ENCODE measurements at places on chromosomes 5 and 9.
A peak's percentile ranks its signal among the peaks of the same experiment; 100 is the strongest.

GRCh38 chr5:143758015-143758414, 53.9 kb upstream of the HMHB1 start:
- no peak for DNase-seq

GRCh38 chr9:97075289-97075985, 36.5 kb upstream of the CTSV start:
- DNase-seq: no peak

DNA sequence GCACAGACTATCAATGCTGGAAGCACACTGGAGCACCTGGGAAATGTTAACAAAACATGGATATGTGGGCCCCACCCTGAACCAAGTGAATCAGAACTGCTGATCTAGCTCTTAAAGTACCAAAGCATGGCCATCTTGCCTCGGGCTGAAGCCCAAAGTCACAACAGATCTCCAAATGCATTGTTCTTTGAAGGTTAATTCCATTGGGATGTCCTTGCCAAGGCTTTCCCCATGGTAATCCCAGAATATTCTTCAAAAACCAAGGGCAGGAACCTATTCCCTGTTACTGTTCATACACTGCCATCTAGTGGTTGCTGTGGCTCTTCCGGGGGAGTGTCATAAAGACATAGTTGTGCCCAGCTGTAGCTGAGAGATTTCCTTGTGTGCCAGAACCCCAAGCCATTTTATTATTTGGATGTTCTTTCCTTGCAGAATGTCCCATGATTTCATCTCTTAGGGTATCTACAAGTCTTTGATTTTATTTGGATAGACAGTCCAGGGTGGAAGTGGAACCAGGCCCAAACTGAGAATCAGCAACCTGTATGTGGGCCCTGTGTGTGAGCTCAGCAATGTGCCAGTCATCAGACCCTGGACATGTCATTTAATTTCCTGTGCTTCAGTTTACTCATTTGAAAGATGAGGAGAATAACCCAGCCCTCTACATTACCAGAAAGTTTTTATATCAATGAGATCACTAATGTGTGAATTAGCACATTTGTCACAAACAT, 290.0 kb downstream of the ACTL7B start:
- peak; percentile 38 for DNase-seq

DNA sequence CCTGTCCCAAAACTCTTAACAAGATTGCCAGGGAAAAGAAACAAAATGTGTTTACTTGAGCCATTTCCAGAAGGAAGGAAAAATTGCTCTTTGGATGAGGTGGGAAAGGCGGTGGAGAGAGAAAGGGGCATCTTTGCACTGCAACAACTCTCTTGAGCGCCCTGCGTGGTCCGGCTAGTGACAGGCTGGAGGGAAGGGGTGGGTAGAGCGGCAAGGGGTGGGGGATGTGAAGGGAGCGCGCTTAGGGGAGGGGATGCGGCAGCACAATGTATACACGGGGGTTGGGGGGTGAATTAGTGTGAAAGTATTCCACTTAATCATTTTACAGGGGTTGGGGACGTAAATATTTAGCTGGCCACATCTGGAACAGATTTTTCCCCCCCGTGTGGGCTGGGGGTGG, 1.3 kb downstream of the FGF10 start:
- no peak for DNase-seq

GRCh38 chr5:153985498-153985897, 53.2 kb downstream of the FAM114A2 start:
- no peak for DNase-seq

- DNase-seq: no peak
Measured at GRCh38 chr5:67286006-67286405, 89.4 kb upstream of the CD180 start.

GRCh38 chr9:136051453-136051836, 43.6 kb downstream of the NACC2 start:
- DNase-seq: no peak

- no peak for DNase-seq
Measured at GRCh38 chr9:4689687-4690104, 10.3 kb downstream of the CDC37L1 start.

GRCh38 chr5:180126716-180127681, 55.4 kb upstream of the RNF130 start:
- no peak for DNase-seq

GRCh38 chr9:104069288-104069687, 24.8 kb upstream of the SMC2 start:
- no peak for DNase-seq

- no peak for DNase-seq
Measured at GRCh38 chr5:106766916-106767315, 903.8 kb downstream of the EFNA5 start.

- no peak for DNase-seq
Measured at GRCh38 chr5:146710348-146710747, 168.2 kb downstream of the PPP2R2B start.

GRCh38 chr5:71703941-71704340, 15.1 kb upstream of the CARTPT start:
- no peak for DNase-seq

- DNase-seq: no peak
Measured at GRCh38 chr5:82802954-82803353, 274.2 kb downstream of the TMEM167A start.

- no peak for DNase-seq
Measured at GRCh38 chr9:70746316-70746715, 331.9 kb upstream of the KLF9 start.

- no peak for DNase-seq
Measured at GRCh38 chr9:14346811-14347405, 33.0 kb upstream of the NFIB start.

GRCh38 chr5:56148453-56148971, 84.6 kb downstream of the ANKRD55 start:
- DNase-seq: no peak

- no peak for DNase-seq
Measured at GRCh38 chr9:101574731-101575333, 19.9 kb downstream of the PPP3R2 start.

DNA sequence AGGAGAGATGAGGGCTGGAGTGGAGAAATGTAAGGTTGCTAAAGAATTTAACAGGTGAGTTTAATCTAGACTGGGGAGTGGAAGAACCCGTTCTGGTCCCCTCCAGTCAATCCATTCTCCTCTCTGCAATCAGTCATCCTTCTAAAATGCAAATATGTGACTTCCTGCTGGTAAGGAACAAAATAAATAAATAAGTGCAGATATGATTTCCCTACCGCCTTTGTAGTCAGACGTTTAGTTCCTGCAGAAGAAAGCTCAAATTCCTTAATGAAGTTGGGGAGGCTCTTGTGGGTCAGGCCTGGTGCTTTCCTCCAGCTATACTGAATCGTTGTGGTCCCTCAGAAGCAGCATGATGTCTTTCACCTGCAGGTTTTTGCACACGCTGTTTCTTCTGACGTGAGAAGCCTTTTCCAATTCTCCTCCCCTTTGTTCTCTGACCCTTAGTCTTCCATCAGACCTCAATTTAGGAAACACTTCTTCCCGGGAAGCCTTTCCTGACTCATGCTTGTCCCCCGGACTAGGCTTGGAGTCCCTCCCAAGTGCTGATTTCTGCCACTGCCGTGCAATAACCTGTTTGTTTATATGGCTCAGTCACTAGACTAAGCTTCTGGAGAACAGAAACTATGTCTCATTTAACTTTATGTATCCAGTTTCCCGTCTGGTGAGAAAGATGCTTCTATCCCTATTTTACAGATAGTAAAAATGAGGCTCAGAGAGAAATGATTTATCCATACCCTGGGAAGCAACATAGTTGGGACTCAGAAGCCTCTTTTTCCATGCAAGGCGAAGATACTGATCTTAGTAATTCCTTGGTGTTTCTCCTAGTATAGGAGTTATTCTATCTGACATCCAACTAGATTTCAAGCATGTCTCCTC, 1.3 kb downstream of the ATP6V1G1 start:
- no peak for DNase-seq

GRCh38 chr5:152097128-152097527, 172.5 kb upstream of the GLRA1 start:
- no peak for DNase-seq

GRCh38 chr5:117488976-117489500, 914.4 kb upstream of the SEMA6A start:
- no peak for DNase-seq

DNA sequence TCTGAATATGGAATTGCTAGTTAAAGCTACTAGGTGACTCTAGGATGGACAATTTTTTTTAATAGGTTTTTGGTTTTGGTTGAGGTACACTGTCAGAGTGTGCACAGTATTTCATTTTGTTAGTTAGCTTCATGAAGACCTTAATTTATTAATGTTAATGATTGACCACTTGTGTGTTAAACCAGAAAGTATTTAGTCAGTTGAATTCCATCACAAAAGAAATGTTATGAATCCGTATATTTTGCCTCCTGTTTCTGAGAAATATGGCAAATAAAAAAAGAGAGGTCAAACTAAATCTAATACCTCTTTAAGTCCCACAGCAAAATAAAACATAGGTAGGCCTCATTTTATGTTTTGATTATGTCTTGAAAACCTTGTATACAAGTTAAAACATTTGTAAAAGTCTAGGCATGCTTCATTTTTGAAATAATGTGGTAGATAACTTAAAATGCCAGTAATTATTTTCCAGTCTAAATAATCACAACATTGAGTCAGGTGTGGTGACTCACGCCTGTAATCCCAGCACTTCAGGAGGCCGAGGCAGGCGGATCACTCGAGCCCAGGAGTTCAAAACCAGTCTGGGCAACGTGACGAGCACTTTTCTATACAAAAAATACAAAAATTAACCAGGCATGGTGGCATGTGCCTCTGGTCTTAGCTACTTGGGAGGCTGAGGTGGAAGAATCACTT, 50.8 kb downstream of the ITGA1 start:
- no peak for DNase-seq

DNA sequence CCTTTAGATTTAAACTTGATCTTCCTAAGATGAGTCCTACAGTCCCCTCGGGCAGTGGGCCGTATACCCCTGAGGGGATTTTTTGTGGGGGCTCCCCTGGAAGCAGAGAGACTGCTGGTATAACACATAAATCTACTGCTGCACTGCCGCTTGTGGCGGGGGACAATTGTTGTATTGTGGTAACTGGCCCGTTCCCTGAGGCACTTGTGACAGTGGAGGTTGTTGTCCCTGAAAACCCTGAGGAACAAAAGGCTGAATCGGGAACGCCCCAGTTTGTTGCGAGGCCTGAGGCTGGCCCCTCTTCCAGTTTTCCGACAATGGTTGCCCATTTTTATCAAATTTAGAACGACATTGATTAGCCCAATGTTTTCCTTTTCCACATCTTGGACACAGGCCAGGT, 4.7 kb upstream of the TMEM141 start:
- no peak for DNase-seq

GRCh38 chr5:141437221-141437620, 6.9 kb downstream of the PCDHGA12 start:
- DNase-seq: no peak

- DNase-seq: no peak
Measured at GRCh38 chr5:156367597-156367996, 40.6 kb downstream of the SGCD start.

DNA sequence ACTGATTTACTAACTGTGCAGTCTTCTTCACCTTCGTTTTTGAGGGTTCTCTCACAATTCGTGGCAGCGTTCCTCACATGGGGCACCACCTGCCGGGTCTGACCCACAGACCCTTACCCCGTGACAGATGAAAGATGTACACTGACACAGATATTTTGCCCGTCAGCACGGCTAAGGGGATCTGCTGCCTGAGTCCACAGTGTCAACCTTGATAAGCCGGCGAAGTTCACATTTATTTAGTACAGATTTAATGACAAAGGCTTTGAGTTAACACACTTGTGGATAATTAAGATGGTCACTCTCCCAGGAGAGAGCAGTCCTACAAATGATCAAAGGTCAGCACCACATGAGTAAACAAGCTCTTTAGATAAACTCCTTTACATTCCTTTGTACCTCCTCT, 15.9 kb upstream of the TEX10 start:
- no peak for DNase-seq

- DNase-seq: no peak
Measured at GRCh38 chr9:137319011-137319738, 17.1 kb upstream of the NRARP start.

DNA sequence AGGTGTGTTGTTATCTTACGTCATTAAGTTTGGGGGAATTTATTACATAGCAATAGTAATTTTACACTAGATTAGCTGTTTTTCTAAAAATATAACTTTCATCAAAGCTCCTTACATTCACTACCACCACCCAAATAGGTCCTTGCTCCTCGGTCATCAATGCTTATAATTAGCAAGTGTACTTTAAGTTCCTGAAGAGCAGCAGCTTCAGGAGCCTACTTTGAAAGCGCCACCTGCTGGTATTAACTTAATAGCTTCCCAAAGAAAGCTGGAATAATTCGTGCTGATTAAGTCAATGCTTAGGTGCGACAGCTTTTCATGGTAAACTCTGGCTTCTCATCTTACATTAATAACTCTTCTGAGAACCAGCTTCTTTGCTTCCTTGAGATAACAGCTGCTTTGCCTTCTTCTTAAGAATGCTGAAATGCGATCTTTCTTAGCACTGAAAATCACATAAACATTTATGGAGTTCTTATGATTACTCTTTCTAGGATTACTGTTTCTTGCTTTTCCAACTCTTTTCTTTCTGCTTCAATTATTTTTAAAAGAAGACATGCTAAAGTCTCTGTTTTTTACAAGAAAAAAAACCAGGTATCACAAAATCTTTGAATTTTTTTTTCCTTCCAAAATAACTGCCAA, 10.0 kb upstream of the C5 start:
- DNase-seq: no peak

DNA sequence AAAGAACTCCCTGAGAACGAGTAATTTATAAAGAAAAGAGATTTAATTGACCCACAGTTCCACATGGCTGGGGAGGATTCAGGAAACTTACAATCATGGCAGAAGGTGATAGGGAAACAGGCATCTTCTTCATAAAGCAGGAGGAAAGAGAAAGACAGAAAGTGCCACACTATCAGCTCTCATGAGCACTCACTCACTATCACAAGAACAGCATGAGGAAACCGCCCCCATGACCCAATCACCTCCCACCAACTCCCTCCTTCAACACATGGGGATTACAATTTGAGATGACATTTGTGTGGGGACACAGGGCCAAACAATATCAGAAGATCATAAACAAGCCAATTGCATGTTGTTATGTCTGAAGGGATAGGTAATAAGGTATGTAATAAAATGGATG, 935.9 kb upstream of the COX7C start:
- DNase-seq: no peak

GRCh38 chr9:69549310-69550202, 122.6 kb downstream of the APBA1 start:
- DNase-seq: no peak

DNA sequence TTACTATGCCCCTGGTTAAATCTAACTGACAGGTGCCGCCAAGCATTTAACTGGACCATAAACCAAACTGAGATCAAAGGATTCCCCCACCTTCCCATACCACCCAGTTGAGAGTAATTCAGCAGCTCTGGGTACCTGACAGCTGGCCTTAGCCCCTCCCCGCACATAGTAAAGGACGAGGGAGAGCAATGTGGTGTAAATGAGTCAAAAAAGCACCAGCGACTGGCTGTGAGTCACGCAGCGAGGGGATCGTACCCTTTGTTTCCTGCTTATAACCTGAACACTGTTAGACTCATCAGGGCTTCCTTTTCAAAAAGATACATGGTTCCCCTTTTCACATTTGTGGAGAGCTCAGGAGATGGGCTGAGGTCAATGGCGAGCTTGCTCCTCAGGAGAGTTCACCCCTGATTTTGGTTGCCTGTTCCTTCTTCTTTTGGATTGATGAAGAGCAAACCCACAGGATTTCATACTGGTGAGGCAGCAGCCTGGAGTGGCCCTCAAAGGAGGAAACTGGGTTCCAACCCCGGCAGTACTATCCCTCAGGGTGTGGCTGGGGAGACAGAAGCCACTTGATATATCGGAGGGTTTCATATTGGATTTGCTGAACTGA, 71.5 kb downstream of the ANKRD33B start:
- DNase-seq: no peak
